ENCODE measurements at places on chromosomes 4 and X.

DNA sequence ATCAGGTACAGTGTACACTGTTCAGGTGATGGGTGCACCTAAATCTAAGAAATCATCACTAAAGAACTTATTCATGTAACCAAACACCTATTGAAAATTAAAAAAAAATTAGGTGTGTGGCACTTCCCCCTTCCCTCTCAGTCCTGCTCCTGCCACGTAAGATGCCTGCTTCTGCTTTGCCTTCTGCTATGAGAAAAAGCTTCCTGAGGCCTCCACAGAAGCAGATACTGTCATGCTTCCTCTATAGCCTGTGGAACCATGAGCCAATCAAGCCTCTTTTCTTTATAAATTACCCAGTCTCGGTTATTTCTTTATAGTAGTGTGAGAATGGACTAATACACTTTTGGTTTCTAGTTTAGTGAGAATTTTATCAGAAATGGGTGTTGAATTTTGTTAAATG, 459.8 kb upstream of the DIPK2B start:
- no peak for DNase-seq

DNA sequence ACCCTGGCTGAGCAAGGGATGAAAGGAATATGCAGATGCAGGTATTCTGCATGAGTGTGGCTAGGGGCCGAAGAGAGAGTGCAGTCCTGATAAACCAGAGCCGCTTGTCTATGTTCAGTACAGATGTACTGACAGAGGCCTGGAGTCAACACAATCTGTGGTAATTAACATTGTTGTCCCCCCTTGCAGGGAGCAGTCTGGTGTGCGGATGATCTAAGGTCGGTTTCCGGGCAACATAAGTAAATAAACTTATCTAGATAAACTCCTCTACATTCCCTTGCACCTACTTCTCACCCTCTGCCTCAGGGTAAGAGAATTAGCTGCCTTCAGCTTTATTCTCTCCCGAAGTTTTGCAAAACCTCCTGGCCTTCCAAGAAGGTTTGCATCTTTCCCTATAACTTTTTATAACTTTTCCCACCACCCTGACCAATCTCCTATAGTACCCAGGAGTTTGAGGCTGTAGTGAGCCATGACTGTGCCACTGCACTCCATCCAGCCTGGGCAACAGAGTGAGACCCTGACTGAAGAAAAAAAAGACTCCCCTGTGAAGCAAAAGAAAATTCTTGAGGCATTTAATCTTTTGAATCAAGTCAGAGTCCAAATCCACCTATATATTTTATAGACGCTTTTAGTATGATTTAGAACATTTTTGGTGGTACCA, 26.6 kb downstream of the SNX25 start:
- no peak for DNase-seq

DNA sequence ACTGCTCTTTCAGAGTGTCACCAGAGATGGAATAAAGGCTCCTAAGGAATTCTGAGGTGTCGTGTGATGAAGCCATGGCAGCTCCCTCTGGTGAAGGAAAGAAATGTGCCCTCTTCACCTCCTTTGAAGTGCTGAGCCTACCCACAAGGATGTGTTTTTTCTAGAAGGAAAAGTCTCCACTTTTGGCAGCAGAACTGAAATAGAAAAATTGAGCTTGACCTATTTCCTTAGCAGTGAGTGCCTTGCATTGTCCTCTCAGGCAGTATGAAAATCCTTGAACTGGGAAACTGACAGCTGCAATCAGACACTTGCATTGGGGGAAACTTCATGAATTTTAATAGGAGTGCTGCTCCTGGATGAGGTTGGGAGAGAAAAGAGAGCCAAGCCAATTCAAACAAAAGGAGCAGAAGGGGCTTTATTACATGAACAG, 95.2 kb downstream of the DCLK2 start:
- peak; percentile 53 for DNase-seq

GRCh38 chr4:137032222-137032621, 500.1 kb downstream of the PCDH18 start:
- no peak for DNase-seq

- no peak for DNase-seq
Observed at GRCh38 chrX:120536061-120536460, 24.7 kb downstream of the CUL4B start.

- no peak for DNase-seq
Observed at GRCh38 chr4:26088433-26088928, 174.5 kb downstream of the SMIM20 start.

DNA sequence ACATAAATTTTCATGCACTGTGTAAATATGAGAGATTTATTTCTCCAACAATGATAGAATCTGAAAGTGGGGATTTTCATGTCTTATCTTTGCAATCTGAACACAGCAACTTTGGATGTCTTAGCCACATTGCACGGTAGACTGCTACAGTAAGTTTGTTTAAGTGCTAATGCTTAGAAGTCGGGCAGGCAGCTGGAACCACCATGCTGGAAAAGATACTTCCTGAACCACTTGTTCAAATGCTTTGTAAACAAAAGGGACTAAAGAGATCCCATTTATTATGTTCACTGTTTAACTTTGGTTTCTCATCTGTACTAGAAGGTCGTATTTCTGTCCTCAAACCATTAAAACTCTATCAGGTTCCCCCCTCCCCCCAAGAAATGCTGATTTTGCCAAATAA, 555.9 kb upstream of the DIPK2B start:
- DNase-seq = no peak

- no peak for DNase-seq
Observed at GRCh38 chr4:44147571-44148075, 301.0 kb downstream of the KCTD8 start.

GRCh38 chr4:22030307-22030706, 81.7 kb upstream of the KCNIP4 start:
- DNase-seq = no peak
